ENCODE measurements at places on chromosomes 7 and 10.
A peak's percentile ranks its signal among the peaks of the same experiment; 100 is the strongest.

DNA sequence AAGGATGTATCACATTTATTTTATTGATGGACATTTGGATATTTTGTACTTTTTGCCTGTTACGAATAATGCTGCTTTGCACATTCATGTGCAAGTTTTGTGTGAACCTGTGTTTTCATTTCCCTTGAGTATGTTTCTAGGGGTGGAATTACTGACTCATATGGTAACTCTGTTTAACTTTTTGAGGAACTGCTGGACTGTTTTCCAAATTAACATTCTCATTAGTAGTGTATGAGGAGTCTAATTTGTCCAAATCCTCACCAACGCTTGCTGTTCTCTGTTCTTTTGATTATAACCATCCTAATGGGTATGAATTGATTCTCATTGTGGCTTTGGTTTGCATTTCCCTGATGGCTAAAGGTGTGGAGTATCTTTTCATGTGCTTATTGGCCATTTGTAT, 3.2 kb downstream of the WDR11 start:
- no peak for DNase-seq

DNA sequence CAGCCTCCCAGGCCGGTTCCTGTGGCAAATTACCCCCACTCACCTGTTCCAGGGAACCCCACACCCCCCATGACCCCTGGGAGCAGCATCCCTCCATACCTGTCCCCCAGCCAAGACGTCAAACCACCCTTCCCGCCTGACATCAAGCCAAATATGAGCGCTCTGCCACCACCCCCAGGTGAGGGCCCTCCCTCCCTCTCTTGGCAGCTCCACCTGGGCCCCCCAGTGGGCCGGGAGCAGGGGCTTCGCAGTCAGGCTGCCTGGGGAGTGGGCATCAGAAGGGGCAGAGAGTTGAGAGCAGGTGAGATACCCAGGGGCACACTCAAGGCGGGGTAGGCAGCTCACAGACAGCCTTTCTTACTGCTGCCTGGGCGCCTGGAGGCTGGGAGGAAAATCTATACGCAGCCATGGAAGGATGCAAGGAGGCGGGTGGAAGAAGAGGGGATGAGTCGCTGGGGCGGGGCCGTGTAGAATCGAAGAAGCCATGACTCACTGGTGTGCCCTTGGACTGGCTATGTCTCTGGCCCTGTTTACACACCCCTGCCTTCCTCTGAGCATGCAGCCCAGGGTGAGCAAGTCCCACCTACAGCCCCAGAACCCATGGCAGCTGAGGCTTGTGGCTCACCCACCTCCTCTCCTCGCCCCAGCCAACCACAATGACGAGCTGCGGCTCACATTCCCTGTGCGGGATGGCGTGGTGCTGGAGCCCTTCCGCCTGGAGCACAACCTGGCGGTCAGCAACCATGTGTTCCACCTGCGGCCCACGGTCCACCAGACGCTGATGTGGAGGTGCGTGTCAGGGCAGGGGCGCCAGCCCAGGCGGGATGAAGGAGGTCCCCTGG, 48.6 kb upstream of the PPIF start:
- peak; percentile 37 for DNase-seq

DNA sequence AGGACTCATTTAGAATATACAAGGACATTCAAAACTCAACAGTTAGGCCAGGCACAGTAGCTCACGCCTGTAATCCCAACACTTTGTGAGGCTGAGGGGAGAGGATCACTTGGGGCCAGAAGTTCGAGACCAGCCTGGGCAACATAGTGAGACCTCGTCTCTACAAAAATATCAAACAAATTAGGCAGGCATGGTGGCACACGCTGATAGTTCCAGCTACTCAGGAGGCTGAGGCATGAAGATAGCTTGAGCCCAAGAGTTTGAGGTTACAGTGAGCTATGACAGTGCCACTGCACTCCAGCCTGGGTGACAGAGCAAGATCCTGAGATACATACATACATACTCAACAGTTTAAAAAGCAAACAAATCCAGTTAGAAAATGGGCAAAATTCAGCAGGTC, 44.9 kb downstream of the GNA12 start:
- no peak for DNase-seq

DNA sequence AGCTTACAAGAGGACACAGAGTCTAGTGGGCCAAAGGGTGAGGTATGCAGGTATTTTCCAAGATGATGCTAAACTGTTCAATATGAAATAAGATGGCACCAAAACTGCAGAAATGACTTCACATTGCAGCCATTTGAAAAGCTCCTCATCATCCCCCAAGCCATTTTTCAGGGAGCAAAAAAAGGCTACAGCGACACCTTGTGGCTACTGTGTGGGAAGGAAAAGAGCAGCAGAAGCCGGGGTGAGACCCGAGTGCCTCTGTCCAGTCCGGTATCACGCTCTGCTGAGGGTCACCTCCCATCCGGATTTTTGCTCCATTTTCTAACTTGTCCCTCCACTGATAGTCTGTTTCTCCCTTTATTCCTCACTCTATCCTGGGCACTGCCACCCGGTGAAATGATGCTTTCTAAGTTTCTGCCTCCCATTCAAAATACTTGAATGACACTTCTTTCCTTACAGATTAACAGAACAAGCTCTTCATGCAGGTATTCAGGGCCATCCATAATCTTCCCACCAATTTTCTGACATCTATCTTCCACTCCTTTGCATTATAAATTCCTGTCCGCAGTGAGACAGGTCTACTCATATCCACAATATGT, 220.2 kb downstream of the DGKI start:
- peak; percentile 83 for DNase-seq

- no peak for DNase-seq
Observed at GRCh38 chr7:7817748-7818147, 99.3 kb upstream of the RPA3 start.

- DNase-seq = no peak
Observed at GRCh38 chr7:31958226-31958625, 112.0 kb downstream of the PDE1C start.

DNA sequence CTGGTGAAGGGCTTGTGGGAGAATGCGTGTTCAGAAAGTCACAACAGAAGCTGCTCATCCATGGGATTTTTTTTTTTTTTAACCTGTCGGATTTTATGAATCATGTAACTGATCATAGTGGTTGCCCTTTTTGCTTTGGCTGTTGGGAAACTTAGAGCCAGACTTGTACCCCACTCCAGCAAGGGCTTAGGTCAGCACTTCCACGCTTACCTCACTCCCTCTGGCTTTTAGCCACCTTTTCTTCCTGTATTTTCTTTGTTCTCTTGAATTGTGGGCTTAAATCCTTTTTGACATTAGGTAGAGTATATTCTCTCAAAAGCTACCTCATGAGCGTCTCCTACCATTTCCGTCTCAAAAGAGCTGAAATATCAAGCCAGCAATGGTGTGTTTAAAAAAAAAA, 113.6 kb upstream of the BTBD16 start:
- no peak for DNase-seq

DNA sequence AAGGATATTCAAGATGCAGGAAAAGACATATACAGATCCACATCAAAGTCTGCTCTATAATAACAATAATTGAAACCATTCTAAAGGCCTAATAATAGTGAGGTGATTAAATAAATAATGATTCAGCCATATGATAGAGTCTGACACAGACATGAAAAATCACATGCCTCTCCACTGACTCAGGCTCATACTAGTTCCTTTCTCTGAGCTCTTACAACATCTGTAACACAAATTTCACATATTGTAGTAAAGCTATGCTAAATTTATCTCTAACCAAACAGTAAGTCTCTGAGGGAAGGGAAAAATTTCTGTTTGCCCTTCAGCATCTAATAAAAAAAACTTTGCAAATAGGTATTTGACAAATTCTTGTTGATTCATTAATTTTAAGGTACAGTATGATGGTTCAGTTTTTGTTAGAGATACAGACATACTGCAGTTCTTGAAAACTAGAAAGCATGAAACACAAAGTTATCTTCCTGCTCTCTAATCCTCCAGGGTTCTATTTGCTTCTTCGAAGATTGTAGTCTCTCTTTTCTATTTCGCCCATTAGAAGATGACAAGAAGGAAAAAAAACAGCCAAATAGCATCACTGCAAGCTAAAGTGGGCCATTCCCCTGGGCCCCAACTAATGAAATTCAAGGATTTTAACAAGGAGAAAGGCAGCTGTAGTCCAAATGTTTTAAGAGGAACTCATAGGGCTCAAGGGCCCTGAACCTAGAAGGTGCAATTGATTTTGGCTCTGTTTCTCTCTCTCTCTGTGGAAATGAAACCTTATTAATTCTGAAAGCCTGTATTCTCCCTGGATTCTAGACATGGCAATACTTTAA, 53.9 kb downstream of the CUBN start:
- DNase-seq = peak; percentile 65

DNA sequence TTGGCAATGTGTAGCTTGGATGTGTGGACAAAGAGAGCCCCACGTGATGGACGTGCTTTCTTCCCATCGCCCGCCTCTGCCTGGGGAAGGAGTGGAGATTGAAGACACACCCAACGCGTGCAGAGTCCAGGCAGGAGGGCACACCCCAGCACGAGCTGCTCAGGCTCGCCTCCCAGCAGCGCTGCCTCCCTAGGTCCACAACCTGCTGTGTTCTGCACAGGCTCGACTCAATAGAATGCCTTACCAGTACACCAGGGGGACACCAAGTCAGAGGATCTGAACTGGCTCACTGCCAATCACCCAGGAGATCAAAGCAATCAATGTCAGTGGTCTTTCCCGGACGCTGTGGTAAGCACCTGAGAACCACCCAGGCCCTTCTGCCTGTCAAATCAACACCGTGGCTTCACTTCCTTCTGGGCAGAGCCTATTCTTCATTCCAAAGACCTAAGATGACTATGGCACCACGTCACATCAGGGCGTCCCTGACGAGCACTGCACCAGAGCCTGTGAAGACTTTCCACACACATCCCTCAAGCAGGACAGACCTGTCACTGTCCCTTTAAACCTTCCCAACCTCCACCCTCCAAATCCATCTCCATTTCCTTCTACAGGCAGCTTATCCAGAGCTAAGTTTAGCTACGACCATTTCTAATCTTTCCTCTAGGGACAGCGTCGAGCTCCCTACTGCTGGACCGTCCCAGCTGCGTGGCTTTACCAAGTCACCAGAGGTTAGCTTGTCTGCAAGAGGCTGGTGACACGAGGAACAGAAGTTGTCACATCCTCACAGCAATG, 72.3 kb downstream of the AMZ1 start:
- peak; percentile 95 for DNase-seq
